ENCODE measurements at places on chromosomes 3 and 15.

DNA sequence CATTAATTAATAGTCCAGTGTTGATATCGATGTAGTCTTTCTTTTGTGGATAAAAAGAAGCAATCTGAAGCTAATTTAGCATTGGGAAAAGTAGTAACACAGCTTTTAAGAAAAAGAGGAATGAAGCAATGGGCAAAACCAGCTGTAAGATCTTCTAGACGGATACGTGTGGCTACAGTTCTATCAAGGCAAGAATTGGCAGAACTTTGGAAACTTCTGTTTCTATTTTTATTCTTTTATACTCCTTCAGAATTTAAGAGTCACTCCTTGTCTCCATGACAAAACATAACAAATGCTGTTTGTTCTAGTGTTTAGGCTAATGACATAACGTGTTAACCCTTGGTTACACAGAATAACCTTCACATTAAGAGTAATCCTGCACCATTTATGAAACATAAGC, 289.2 kb downstream of the ROBO2 start:
- DNase-seq = peak; percentile 63

DNA sequence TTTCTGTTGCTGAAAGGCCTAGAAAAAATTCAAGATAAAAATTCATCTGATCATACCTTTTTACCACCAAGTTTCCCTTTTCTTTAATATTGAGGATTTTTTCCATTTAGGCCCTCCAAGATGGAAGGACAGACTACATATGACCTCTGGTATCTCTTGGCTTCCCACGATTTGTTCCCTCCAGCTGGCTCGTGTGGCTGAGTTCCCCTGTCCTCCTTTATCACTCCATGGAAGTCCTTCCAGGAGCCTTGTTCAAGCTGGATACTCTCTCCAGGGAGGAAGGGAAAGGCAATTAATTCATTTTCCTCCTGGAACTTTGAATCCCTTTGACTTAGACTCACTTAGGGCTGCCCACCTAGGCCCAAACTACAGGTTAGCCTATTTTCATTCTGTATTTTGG, 110.6 kb downstream of the CFAP44 start:
- DNase-seq = no peak

GRCh38 chr3:178259703-178260102, 276.5 kb upstream of the KCNMB2 start:
- no peak for DNase-seq

DNA sequence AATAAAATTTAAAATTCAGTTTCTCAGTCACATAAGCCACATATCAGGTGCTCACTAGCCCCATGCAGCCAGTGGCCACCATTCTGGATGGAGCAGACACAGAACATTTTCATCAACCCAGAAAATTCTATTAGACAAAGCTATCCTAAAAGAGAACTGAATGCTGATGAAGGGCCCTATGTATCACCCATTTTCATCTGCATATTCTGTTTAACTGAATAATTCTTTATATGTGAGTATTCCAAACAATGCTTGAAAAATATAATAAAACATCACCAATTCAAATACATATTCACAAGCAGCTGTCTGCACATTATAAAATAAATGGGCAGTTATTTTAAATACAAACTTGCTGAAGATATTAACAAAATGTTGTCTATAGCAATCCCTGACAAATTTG, 14.2 kb upstream of the CFAP44 start:
- no peak for DNase-seq

DNA sequence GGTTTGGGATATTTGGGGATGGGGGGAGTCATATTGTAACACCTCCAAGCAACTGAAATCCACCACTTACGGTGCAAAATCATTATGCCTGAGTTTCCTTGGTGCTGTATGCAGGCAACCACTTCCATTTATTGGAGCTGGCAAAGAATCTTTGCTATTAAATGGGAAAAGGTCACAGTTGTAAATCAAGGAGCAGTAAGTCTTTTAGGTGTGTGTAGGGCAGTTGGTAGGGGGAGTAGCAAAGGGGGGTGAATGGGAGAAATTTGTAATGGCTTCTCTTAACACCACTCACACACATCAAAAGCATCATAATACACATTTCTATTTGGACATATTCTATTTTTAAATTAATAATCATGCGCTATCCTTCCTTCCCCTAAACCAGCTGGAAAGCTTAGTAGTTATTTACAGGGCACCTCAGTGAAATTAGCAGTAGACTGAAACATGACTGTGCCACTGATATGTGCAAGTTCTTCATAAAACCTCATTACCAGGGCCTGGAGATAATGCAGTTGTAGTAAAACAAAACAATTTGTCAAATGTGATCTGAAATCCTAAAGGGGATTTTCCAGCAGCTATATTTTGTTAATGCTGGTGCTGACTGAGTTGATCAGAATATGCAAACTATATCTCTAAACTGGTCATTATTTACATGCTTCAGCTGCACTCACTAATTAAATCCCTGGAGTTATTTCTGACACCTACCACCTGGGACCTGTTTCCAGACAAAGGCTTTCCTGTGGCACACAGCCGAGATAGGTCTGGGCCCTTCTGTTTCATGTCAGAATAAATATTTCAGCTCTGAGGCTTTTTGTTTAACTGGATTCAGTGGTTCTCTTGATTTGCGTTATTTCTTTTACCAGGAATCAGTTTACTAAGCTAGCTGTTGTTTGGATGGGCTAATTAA, 90.1 kb downstream of the B3GALNT1 start:
- no peak for DNase-seq

All from right lung (tissue), 10 donors.